ENCODE measurements at places on chromosomes 1 and 21.

GRCh38 chr1:160205242-160206035, at the start of gene PEA15:
PEA15 (plus strand) TSS chr1:160205384; CDS start chr1:160211545, 6,161 bp downstream.
- peak; percentile 89 for DNase-seq

DNA sequence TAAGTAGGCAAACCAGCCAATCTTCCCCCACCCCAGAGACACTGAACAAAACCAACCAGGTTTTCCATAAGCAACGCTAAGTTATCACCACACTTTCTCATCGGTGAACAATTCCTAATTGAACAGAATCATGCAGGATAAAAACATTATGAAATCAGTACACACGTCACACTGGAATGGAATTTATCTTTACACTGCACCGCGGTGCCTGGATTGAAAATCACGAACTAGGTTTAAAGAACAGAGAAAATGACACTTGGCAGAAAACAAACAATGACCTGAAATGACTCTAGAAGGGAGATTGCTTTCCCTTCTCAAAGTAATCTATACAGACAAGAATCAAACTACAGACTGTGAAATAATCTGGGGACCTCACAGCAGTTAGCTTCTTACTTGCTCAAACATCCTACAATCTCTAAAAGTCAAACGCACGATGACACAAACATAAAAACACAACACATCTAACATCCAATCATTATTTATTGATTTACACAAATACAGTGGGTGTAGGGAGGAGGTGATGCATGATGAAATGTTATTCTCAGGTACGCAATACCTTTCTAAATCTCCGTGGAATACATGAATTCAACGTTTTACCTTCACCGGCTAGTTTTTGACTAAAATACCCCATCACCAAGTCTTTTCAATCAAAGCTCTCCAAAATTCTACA, 1.9 kb downstream of the EIF4G3 start:
- DNase-seq: peak; percentile 51

DNA sequence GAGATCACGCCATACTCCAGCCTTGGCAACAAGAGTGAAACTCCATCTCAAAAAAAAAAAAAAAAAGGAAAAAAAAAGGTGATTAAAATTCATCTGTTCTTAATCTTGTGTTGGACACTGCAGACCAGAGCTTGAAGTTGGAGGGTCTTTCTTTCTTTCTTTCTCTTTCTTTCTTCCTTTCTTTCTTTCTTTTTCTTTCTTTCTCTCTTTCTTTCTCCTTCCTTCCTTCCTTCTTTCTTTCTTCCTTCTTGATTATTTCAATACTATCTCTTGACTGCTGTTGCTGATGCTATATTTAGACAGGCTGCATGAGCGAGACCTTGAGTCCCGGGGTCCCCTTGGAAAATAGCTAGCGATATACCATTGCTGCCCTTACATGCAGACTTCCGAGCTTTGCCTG, 107.4 kb upstream of the ADAR start:
- no peak for DNase-seq

DNA sequence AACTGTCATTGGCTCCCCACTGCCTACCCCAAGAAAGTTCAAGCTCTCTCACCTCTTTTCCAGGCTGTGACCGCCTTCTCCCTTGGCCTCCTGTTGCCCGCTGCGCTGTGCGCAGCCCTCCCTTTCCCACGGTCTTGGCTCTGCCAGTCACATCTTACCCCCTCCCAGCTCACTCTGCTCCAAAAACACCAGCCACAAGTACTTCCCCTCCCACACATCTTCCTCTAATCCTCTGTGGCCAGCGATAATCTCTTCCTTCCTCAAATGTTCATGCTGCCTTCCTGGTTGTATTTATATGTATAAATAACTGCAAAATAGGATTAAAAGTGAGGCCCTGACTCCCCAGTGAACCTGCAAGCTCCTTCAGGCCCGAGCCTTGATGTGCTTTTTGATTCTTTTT, 81.8 kb downstream of the AJAP1 start:
- no peak for DNase-seq

DNA sequence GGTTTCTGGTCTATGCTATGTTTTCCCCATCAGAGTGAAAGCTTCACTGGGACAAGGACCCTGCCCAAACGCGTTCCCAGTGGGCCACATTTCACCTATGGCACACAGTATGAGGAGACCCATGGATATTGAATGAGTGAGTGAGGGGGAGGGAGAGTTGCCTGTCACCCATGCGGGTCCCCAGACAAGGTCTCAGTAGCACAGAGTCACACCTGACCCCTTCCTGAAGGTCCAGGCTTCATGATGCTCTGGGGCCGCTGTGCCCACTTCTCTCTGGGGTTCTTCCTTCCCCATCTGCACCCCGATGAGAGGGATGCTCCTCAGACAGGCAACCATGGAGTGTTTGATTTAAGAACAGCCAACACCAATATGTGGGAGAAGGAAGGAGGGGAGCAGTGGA, 72.3 kb upstream of the CSF3R start:
- DNase-seq: no peak

DNA sequence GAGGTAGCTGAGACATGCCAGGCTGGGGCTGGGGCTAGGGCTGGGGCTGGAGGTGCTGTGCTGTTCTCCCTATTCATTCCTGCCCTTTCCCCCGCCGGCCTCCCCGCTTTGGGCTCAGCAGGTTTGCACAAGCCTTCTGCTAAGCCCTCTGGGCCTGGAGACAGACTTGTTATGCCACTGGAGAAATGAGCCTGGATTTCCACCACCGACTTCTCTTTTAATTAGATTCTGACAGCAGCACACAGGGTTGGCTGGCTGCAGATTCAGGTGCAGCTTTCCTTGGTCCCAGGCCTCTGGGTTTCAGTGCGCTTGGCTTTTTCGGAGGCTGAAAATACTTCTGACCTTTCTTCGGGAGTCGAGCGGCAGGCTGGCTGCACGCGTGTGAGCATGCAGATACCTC, 71.5 kb upstream of the ACTL8 start:
- DNase-seq: no peak

DNA sequence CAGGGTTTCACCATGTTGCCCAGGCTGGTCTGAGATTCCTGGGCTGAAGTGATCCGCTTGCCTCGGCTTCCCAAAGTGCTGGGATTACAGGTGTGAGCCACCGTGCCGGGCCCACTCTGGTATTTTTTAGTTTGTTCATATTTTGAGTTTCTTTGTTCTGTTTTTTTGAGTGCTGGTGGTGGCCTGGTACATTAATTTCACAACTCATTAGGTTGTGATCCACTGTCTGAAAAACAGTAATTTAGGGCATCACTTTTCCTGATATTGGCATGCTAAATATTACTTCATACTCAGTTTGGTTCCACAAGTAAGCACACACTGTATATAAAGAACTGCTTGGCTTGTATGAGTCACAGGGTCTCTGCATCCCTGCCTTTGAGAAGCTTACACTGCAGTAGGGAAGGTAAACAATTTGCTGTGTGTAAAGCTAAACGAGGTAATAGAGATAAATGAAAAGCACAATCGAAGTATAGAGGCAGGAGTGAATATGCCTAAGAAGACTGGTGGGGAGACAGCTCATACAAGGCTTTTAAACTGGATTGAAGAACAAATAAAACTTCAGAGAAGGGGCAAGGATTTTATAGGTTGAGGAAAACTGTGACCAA, 7.7 kb downstream of the SNX27 start:
- DNase-seq: no peak

- DNase-seq: peak; percentile 32
Measured at GRCh38 chr1:192904438-192904895, 95.6 kb downstream of the RGS2 start.

- DNase-seq: peak; percentile 62
Measured at GRCh38 chr1:41917835-41918449, 780 bp downstream of the HIVEP3 start.

DNA sequence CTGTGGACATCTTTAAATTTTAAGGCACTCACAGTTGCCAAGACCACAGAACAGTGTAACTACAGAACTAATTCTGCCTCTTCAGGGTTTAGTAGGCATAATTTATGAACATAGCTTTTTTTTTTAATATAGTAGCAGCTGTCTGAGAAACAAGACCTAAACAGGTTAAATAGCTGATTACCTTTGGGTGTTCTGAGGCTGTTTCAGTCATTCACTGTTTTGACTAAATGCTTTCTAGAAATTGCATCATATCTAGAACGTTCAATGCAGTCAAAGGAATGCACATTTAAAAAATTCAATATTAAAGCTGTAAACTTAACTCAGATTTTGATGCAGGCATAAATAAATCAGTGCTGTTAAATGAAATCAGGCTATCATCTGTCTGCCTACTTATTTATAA, 101.6 kb downstream of the BRINP3 start:
- no peak for DNase-seq

DNA sequence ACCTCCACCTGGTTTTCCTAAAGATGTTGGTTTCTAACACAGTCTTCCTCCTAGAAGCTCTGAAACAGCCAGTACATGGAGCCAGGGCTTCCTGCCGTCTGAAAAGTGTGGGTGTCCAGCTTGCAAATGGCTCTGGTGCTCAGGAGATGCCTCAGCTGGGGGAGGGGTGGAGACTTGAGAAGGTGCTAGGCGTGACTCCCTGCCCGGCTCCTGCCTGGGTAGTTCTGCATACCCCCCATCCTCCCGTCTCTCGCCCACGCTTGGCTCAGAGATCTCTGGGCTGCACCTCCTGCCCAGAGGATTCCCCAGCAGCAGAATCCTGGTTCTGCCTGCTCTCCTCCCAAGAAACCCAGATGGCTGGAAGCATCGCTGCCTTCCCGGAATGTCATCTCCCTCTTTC, 16.9 kb downstream of the STUM start:
- no peak for DNase-seq

- DNase-seq: no peak
Measured at GRCh38 chr21:29477347-29477746, 178.6 kb downstream of the BACH1 start.

DNA sequence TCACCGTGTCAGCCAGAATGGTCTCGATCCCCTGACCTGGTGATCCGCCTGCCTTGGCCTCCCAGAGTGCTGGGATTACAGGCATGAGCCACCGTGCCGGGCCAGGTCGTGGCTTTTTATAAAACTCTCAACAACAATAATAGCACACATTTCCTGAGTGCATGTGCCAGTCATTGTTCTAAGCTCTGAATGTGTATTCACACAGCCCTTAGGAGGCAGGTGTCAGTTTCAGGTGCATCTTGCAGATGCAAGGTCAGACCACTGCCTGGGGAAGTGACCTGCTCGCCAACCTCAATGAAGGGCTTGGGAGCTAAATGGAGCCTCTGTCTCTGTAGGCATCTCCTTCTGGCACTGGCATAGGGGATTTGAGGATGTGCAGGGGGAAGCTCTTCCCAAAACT, 1.6 kb upstream of the LEFTY2 start:
- DNase-seq: no peak

Data from muscle of back (tissue), 13 donors.